Islet precursor cell (in vitro differentiated cells): ENCODE measurements at places on chromosomes 12 and 14.
A peak's percentile ranks its signal among the peaks of the same experiment; 100 is the strongest.

DNA sequence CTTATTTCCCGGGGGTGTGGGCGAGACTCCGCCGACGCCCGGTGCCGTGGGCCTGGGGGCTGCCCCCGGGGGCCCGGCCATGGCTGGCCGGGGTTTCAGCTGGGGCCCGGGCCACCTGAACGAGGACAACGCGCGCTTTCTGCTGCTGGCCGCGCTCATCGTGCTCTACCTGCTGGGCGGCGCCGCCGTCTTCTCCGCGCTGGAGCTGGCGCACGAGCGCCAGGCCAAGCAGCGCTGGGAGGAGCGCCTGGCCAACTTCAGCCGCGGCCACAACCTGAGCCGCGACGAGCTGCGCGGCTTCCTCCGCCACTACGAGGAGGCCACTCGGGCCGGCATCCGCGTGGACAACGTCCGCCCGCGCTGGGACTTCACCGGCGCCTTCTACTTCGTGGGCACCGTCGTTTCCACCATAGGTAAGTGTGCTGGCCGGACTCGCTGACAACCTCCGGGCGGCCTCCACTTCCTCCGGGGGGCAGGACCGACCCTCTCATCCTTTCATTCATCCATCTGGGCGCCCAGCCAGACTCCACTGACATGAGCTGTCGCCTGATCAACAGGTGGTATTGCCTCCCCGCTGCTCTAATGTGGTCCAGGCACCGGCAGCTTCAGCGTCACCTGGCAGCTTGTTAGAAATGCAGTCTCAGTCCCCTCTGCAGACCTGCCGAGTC lies 467 bp downstream of the KCNK13 start:
- peak; percentile 67 for DNase-seq

GRCh38 chr14:101844219-101844618 lies 82.7 kb downstream of the PPP2R5C start:
- no peak for DNase-seq

DNA sequence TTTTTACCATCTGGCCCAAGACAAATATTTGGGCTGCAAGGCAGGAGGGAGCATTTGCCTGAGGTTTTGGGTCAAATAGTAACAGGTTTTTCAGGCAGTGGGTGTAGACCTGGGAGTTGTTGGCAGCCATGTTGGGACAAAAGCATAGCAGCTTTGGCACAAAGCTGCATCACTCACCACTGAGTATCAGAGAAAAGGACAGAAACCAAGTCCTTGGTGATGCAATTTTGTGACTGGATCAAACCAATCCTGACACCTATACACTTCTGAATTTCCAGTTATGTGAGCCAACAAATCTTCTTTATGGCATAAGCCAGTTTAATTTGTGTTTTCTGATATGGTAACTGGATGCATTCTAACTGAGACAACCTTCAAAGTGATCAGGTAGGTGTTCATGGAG lies 144.8 kb upstream of the KRR1 start:
- DNase-seq, result no peak

DNA sequence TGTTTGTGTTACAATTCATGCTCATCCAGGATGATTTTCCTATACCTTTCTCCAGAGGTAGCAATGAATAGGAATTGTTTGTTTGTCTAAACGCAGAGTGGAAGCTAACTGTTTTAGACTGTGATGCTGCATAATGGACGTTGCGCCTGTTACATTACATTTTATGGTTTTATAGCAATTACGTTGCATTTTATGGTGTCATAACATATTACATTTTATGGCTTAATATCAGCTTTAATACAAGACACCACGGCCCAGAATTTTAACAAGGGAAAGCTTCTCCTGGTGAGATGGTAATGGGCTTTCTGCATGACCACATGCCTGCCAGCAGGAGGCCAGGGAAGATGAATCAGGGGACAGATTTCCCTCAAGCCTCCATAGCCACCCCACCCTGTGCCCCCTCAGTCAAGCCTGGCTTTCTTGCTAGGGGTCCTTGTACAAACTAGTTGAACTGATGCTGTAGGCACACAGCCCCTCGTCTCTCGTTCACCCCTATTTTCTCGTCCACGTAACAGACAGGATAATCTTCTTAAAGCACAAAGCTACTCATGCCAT lies 56.5 kb downstream of the HSPB8 start:
- peak; percentile 72 for DNase-seq

- peak; percentile 94 for DNase-seq
Observed at GRCh38 chr12:121296618-121297434, at the start of gene CAMKK2. Gene CAMKK2, minus strand, starts transcription at chr12:121296709. Its CDS starts 22,183 bp downstream, at chr12:121274526.

- no peak for DNase-seq
Observed at GRCh38 chr12:54984658-54985376, at the start of gene TESPA1. Gene TESPA1, minus strand, starts transcription at chr12:54984762. Its CDS starts 10,200 bp downstream, at chr12:54974562.

- peak; percentile 76 for DNase-seq
Observed at GRCh38 chr14:60637479-60638315, 11.6 kb downstream of the SIX1 start.

GRCh38 chr12:102095677-102096263 lies 24.1 kb downstream of the NUP37 start:
- no peak for DNase-seq

- peak; percentile 44 for DNase-seq
Observed at GRCh38 chr14:74429221-74429691, 3.2 kb upstream of the SYNDIG1L start.

DNA sequence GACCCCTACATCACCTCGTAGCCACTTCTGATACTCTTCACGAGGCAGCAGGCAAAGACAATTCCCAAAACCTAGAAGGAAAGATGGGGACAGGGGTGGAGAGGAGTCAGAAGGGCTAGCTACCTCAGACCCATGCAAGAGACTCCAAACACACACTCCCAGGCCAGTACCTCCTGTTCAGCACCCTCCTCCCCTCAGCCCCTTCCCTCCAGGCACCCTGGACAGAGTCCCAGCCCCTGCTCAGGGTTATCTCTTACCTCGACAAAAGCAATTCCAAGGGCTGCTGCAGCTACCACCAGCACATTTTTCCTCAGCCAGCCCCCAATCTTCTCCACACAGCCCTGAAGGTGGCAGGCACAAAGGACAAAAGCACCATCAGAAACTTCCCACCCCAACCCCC lies 3.3 kb downstream of the CD63 start:
- no peak for DNase-seq

DNA sequence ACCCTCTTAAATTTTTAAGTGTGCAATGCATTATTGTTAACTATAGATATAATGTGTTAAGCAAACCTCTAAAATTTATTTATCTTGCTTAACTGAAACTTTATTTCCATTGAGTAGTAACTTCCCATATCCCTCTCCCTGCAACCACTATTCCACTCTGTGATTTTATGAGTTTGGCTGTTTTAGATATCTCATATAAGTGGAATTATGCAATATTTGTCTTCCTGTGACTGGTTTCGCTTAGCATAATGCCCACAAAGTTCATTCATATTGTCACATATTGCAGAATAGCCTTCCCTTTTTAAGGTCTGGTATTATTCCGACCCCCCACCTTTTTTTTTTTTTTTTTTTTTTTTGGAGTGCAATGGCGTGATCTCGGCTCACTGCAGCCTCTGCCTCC lies 247.6 kb downstream of the EMP1 start:
- DNase-seq, result no peak

DNA sequence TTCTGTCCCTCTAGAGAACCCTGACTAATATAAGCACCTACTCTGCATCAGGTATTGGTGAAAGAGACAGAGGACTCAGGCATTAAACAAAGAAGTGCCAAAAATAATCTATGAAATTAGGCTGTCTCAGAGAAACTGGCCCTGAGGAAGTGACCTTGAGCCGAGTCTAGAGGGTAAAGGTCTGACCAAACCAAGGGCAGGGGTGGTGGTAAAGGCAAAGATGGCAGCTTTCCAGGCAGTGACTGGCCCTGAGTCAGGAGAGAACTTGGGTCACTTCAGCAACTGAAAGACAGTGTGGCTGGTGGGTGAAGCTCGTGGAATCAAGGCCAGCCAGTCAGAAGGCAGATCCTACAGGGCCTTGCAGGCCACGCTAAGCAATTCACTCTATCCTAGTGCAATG lies 30.6 kb downstream of the CDKL1 start:
- no peak for DNase-seq

DNA sequence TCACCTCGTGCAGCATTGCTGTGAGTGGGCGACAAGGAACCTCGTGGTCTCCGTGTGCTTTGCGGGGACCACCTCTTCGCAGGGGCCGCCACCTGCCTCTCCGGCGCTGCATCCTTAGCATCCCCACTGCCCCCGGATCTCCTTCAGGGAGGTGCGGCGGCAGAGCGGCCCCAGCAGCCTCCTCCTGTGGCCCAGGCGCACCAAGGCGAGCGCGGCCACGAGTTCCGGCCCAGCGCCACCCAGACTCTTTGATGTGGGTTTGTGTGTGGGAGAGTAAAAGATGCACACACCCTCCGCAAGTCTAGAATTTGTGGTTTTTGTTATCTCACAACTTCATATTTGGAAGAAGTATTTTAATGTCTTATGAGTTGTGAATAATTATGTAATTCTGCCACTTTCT lies 118.8 kb upstream of the DIO3 start:
- no peak for DNase-seq

GRCh38 chr14:23640524-23641141 lies 4.5 kb downstream of the DHRS2 start:
- peak; percentile 62 for DNase-seq

- no peak for DNase-seq
Observed at GRCh38 chr14:72812292-72812851, 81.5 kb downstream of the DPF3 start.

DNA sequence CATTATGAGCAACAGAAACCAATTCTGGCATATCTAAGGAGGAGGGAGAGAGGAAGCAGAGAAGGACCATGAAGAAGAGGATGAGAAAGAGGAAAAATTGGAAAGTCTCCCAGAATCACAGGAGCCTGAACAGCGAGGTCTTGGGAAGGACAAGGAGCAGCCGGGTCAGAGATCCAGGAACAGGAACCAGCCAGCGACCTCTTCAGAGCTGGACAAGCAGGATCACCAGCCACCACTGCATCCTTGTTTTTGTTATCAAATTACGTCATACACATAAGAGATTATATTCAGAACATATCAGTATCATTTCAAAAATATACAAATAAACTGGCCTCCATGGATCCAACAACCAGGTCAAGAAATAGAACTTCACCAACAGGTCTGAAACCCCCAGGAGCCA lies 22.1 kb upstream of the BDKRB2 start:
- no peak for DNase-seq
